ENCODE measurements at places on chromosomes 2 and 18. TPM values are rescaled to one million over a fixed set of nuclear protein-coding genes. Genes with fewer than 3 reads are reported as not detected.

Gene TRPM8
- 79.2 TPM for total RNA-seq

Gene MYO3B
- 0.05 TPM for total RNA-seq

GRCh38 chr2:41954304-41955291, 93.2 kb upstream of the PKDCC start:
- no peaks in the 10 kb centered on the region for H3K36me3 ChIP-seq
- DNase-seq: peak; percentile 27
- no peaks in the 10 kb centered on the region for H3K4me1 ChIP-seq
- no peak overlapping the region for H3K27ac ChIP-seq
- no peaks in the 10 kb centered on the region for H3K27me3 ChIP-seq

GRCh38 chr2:219406861-219407230, 11.3 kb upstream of the DES start:
- no peaks in the 10 kb centered on the region for H3K4me1 ChIP-seq
- H3K36me3 ChIP-seq: no peaks in the 10 kb centered on the region
- H3K27ac ChIP-seq: no peak overlapping the region
- no peaks in the 10 kb centered on the region for H3K27me3 ChIP-seq
- H3K4me3 ChIP-seq: no peak overlapping the region

GRCh38 chr2:101327863-101328394, 19.4 kb upstream of the RNF149 start:
- no peak for DNase-seq
- H3K27me3 ChIP-seq: no peaks in the 10 kb centered on the region
- no peak overlapping the region for H3K4me3 ChIP-seq
- peak overlapping the region; percentile 51 for H3K27ac ChIP-seq

- DNase-seq: no peak
- H3K4me3 ChIP-seq: no peak overlapping the region
- no peak overlapping the region for H3K27ac ChIP-seq
- H3K4me1 ChIP-seq: no peaks in the 10 kb centered on the region
- peaks cover 10% of the 10 kb centered on the region for H3K36me3 ChIP-seq
- no peaks in the 10 kb centered on the region for H3K27me3 ChIP-seq
These were observed 90.0 kb downstream of the MBP start for GRCh38 chr18:77042583-77042982.

- no peaks in the 10 kb centered on the region for H3K4me1 ChIP-seq
- no peaks in the 10 kb centered on the region for H3K36me3 ChIP-seq
- H3K4me3 ChIP-seq: no peak overlapping the region
- H3K27ac ChIP-seq: no peak overlapping the region
- DNase-seq: no peak
These were observed 34.0 kb downstream of the QPCT start for GRCh38 chr2:37378411-37378810.

Gene CCDC68
- 14.6 TPM for total RNA-seq

DNA sequence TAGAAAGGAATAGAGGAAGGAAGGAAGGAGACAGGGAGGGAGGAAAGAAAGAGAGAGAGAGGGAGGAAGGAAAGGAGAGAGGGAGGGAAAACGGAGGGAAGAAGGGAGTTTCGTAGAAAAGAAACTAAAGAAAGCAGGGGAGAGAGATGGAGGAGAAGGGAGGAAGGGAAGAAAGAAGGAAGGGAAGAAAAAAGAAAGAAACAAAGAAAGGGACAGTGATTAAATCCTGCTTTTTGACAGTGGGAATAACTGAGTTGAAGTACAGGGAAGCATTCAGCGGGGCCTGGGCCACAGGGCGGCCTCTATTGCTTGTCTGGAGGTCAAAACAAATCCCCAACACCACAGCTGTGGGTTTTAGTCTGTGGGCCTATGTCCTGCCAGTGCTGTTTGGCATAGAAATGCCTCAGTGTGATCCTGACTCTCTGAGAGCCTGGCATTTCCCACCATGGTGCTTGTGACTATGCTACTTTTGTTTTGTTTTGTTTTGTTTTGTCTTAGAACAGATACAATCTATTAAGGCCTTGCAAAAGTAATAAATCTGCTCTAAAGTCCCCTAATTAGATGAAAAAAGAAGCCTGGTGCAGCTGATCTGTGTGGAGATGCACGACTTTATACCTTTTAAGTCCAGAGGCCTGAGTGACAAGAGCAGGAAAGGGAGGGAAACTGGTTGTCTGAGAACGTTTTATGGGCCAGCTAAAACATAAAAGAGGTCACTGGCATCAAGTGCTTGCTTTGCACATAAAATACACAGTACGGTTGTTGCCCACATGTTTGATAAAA, 40.0 kb downstream of the IL1RL2 start:
- H3K36me3 ChIP-seq: no peaks in the 10 kb centered on the region
- peak overlapping the region; percentile 85 for H3K27ac ChIP-seq
- no peaks in the 10 kb centered on the region for H3K27me3 ChIP-seq
- DNase-seq: no peak
- no peaks in the 10 kb centered on the region for H3K4me1 ChIP-seq

- no peak overlapping the region for H3K27ac ChIP-seq
- H3K4me3 ChIP-seq: no peak overlapping the region
- no peak for DNase-seq
- H3K4me1 ChIP-seq: no peaks in the 10 kb centered on the region
- no peaks in the 10 kb centered on the region for H3K27me3 ChIP-seq
These were observed 10.5 kb downstream of the SCYGR4 start for GRCh38 chr2:227627769-227628168.

GRCh38 chr2:206193671-206194357, 34.1 kb downstream of the EEF1B2 start:
- no peaks in the 10 kb centered on the region for H3K4me1 ChIP-seq
- no peaks in the 10 kb centered on the region for H3K27me3 ChIP-seq
- no peak overlapping the region for H3K27ac ChIP-seq
- no peaks in the 10 kb centered on the region for H3K36me3 ChIP-seq

- H3K27ac ChIP-seq: no peak overlapping the region
- no peak for DNase-seq
- no peaks in the 10 kb centered on the region for H3K36me3 ChIP-seq
- H3K4me1 ChIP-seq: peaks cover 1% of the 10 kb centered on the region
- no peaks in the 10 kb centered on the region for H3K27me3 ChIP-seq
- H3K4me3 ChIP-seq: no peak overlapping the region
These were observed 23.9 kb downstream of the COL4A3 start for GRCh38 chr2:227188292-227188691.

Gene BMP10
- 9.5 TPM for total RNA-seq

GRCh38 chr18:52679354-52679753, 339.4 kb downstream of the DCC start:
- H3K36me3 ChIP-seq: no peaks in the 10 kb centered on the region
- H3K4me1 ChIP-seq: no peaks in the 10 kb centered on the region
- H3K27ac ChIP-seq: no peak overlapping the region
- no peak for DNase-seq

Gene GKN1
- not detected for total RNA-seq

Gene TMEM214
- 48.4 TPM for total RNA-seq

- no peaks in the 10 kb centered on the region for H3K4me1 ChIP-seq
- H3K4me3 ChIP-seq: no peak overlapping the region
These were observed 24.7 kb upstream of the DARS1 start for GRCh38 chr2:136010126-136010525.

DNA sequence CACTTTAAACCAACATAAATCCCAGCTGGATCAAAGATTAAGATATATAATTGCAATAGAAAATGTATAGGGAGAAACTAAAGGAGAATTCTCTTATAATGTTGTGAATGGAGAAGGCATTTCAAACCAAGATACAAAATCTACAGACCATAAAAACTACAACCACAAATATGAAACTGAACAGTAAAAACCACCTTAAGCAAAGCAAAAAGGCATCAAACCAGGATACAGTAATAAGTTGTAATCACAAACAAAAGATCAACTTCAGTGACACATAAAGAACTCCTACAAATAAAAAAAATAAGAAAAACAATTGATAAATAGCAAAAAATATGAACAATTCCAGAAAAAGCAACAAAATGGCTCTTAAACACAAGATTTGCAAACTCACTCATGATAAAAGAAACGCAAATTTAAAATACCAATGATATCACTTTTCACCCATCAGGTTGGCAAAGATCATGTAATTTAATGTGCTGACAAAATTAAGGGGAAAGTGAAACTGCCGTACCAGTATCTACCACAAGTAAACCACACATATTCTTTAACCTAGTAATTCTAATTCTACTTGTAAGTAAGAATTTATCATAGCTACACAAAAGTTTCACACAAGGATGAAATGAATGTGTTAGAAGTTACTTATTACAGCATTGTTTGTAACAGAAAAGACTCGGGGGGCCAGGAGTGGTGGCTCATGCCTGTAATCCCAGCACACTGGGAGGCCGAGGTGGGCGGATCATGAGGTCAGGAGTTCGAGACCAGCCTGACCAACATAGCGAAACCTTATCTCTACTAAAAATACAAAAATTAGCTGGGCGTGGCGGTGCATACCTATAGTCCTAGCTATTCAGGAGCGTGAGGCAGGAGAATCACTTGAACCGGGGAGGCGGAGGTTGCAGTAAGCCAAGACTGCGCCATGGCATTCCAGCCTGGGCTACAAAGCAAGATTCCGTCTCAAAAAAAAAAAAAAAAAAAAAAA, 101.9 kb downstream of the USP34 start:
- H3K36me3 ChIP-seq: peaks cover 8% of the 10 kb centered on the region
- H3K27ac ChIP-seq: no peak overlapping the region
- no peaks in the 10 kb centered on the region for H3K4me1 ChIP-seq
- H3K27me3 ChIP-seq: no peaks in the 10 kb centered on the region

Gene C1GALT1C1L
- total RNA-seq: 0.33 TPM

Gene FHL2
- 4.7 TPM for total RNA-seq

GRCh38 chr2:30236591-30237238, 5.4 kb downstream of the LBH start:
- H3K36me3 ChIP-seq: no peaks in the 10 kb centered on the region
- H3K4me1 ChIP-seq: peaks cover 3% of the 10 kb centered on the region

DNA sequence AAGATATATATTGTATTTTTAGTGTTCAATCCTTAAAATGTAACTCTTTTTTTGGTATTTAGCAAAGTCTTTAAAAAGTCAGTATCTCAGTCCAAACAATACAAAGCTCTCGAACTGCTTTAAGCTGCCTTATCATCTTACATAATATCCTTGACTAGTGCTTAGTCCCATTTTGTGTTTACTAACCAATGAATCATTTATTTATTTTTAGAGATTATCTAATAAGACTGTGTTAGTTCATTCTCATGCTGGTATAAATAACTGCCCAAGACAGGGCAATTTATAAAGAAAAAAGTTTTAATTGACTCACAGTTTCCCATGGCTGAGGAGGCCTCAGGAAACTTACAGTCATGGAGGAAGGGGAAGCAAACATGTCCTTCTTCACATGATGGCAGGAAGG, 248.3 kb upstream of the KYNU start:
- no peaks in the 10 kb centered on the region for H3K4me1 ChIP-seq
- H3K27me3 ChIP-seq: no peaks in the 10 kb centered on the region
- DNase-seq: no peak
- no peaks in the 10 kb centered on the region for H3K36me3 ChIP-seq
- no peak overlapping the region for H3K27ac ChIP-seq

Gene SKOR2
- total RNA-seq: not detected

- no peaks in the 10 kb centered on the region for H3K4me1 ChIP-seq
- H3K27me3 ChIP-seq: peaks cover 20% of the 10 kb centered on the region
- no peak for DNase-seq
- no peak overlapping the region for H3K27ac ChIP-seq
- no peak overlapping the region for H3K4me3 ChIP-seq
These were observed 196.7 kb downstream of the SH3BP4 start for GRCh38 chr2:235148201-235149170.

- peaks cover 38% of the 10 kb centered on the region for H3K27me3 ChIP-seq
- no peaks in the 10 kb centered on the region for H3K36me3 ChIP-seq
- peaks cover 26% of the 10 kb centered on the region for H3K4me1 ChIP-seq
- no peak overlapping the region for H3K4me3 ChIP-seq
- no peak overlapping the region for H3K27ac ChIP-seq
These were observed 4.8 kb upstream of the POU3F3 start for GRCh38 chr2:104849101-104849500.

- H3K27me3 ChIP-seq: no peaks in the 10 kb centered on the region
- H3K4me3 ChIP-seq: no peak overlapping the region
- no peak overlapping the region for H3K27ac ChIP-seq
- H3K36me3 ChIP-seq: peaks cover 1% of the 10 kb centered on the region
- no peak for DNase-seq
- H3K4me1 ChIP-seq: peaks cover 6% of the 10 kb centered on the region
These were observed 56.4 kb downstream of the MAP4K3 start for GRCh38 chr2:39380525-39381150.

- H3K4me3 ChIP-seq: no peak overlapping the region
- DNase-seq: no peak
- H3K4me1 ChIP-seq: no peaks in the 10 kb centered on the region
- no peaks in the 10 kb centered on the region for H3K36me3 ChIP-seq
These were observed 162.4 kb downstream of the ZNF521 start for GRCh38 chr18:25189391-25190185.

Gene CCDC85A
- 0.05 TPM for total RNA-seq

Gene COL4A4
- total RNA-seq: 3.8 TPM

Gene RAB6C
- 0.08 TPM for total RNA-seq

Gene SULT1C4
- 1.6 TPM for total RNA-seq

Gene CRYBA2
- not detected for total RNA-seq

GRCh38 chr2:105387225-105387624, 11.6 kb downstream of the FHL2 start:
- no peaks in the 10 kb centered on the region for H3K4me1 ChIP-seq
- H3K36me3 ChIP-seq: no peaks in the 10 kb centered on the region
- H3K4me3 ChIP-seq: no peak overlapping the region
- H3K27ac ChIP-seq: no peak overlapping the region
- no peak for DNase-seq

DNA sequence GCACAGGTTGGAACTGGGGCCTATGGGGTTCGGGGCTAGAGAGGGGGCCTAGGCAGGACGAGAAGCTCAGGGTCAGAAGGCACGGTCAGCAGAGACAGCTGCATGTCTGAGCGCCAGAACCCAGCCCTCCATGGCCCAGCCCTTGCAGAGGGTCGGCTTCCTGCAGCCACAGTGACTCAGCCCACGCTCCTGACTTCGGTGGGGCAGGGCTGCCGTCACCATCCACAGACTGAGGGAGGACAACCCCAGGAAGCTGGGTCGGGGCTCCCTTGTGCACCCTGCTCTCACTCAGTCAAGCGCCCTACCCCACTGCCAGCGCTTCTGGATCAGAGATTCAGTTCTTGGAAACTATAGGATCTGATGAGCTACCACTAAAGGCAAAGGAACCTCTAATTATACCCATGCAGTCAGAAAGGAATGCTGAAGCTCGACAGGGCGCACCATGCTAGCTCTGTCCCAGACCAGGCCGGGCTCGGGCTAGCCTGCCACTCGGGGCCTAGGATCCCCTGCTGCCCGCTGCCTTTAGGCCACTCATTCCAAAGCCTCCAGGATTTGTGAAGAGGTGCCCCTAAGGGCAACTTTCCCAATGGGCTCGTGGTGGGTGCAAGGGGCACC, 3.0 kb downstream of the ACTR1B start:
- H3K27ac ChIP-seq: no peak overlapping the region
- no peaks in the 10 kb centered on the region for H3K27me3 ChIP-seq
- H3K4me1 ChIP-seq: peaks cover 15% of the 10 kb centered on the region
- no peak for DNase-seq

Measured in liver (tissue), 10 donors.